Neural progenitor cell (in vitro differentiated cells): ENCODE measurements at places on chromosomes 7 and 10.
A peak's percentile ranks its signal among the peaks of the same experiment; 100 is the strongest.

- no peak overlapping the region for H3K27ac ChIP-seq
- no peak for DNase-seq
- H3K27me3 ChIP-seq: no peaks in the 10 kb centered on the region
- H3K4me3 ChIP-seq: no peak overlapping the region
- no peaks in the 10 kb centered on the region for H3K4me1 ChIP-seq
These were observed 43.1 kb upstream of the ICA1 start for GRCh38 chr7:8305104-8305503.

DNA sequence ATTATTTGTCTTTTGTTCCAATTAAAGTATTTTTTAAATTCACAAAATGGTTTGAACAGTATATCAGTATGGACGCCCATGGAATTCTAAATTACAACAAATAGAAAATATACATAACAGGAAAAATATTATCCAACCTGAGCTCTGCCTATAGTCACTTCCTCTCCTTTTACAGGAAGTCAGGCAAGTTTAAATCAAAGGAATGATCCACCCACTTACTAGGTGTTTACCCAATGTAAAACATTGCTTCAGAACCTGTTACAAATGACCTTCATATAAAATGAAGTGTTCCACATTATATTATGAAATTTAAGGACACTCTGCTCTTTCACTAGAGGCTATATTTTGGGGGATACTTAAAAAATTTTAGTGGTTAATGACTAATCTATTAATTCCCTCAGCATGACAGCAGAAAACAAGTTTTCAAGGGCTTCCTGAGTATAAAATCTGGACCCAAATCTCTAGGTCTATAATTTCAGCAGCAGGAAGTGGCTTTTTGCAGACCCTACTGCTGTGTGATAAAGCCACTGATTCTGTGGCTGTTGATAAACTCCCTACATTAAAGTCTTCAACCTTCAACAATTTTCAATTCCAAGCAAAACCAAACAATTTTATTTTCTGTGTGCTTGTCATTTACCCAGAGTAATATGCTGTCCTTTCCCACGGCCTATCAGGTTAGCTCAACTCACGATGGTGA lies 722.6 kb downstream of the GATA3 start:
- H3K36me3 ChIP-seq: no peaks in the 10 kb centered on the region
- no peaks in the 10 kb centered on the region for H3K4me1 ChIP-seq
- no peaks in the 10 kb centered on the region for H3K27me3 ChIP-seq
- no peak overlapping the region for H3K4me3 ChIP-seq

- no peak overlapping the region for H3K27ac ChIP-seq
- H3K4me3 ChIP-seq: peak overlapping the region; percentile 89
- H3K36me3 ChIP-seq: no peaks in the 10 kb centered on the region
- H3K27me3 ChIP-seq: peaks cover 38% of the 10 kb centered on the region
- H3K4me1 ChIP-seq: no peaks in the 10 kb centered on the region
These were observed 562 bp downstream of the TMEM243 start for GRCh38 chr7:87218796-87219544.

GRCh38 chr10:25017661-25018060 lies 1.2 kb downstream of the THNSL1 start:
- DNase-seq: no peak
- H3K27ac ChIP-seq: no peak overlapping the region
- H3K27me3 ChIP-seq: no peaks in the 10 kb centered on the region
- H3K4me1 ChIP-seq: peaks cover 10% of the 10 kb centered on the region
- H3K36me3 ChIP-seq: no peaks in the 10 kb centered on the region
- H3K4me3 ChIP-seq: peak overlapping the region; percentile 52

- no peak overlapping the region for H3K4me3 ChIP-seq
- no peaks in the 10 kb centered on the region for H3K36me3 ChIP-seq
- DNase-seq: no peak
- H3K27ac ChIP-seq: no peak overlapping the region
These were observed 243.8 kb downstream of the GLI3 start for GRCh38 chr7:41992881-41993867.

DNA sequence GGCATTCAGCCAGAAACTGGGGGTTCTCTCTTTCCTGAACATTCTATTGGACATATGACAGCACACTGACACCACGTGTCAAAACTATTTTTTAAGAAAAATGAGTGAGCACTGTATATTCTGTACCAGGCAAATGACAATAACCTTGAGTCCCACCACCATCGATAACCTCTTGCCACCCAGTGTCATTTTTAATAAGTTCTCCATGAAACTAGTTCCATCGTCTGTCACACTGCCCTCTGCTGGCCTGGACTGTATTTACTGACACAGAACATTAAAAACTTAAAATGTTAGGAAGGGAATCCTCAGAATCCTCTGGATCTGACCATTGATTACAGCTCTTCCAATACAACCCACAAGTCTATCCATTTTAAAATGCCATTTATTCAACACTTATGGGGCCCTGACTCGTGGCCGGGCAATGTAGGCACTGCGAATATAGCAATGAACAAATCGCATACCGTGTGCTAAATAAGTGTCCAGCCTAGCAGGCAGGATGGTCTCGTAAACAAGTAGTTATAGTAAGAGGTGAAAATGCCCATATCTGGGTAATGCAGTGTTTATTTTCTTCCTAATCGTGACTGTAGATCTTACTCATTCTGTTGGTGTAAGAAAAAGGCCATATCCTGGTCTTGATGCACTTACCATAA lies 35.9 kb upstream of the CACNB2 start:
- no peaks in the 10 kb centered on the region for H3K4me1 ChIP-seq
- no peak overlapping the region for H3K4me3 ChIP-seq
- no peaks in the 10 kb centered on the region for H3K36me3 ChIP-seq
- H3K27me3 ChIP-seq: no peaks in the 10 kb centered on the region
- DNase-seq: peak; percentile 56
- no peak overlapping the region for H3K27ac ChIP-seq

DNA sequence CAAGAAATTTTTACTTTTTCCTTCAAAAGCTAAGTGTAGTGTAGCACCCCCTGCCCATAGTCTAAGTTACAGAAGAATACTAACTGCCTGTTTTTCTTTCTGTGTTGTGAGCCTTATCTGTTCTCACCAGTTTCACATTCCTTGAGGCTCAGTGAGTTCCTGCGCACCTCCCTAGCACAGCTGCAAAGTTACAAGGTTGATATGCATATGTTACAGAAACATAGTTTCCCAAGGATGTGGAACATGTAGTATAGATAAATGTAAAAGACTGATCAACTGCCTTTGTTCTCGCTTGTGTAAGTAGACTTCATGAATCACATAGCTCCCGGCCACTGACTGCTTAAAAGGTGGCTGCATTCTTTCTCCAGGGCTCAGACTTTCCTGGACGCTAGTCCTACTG lies 6.7 kb upstream of the ZNF33B start:
- no peak overlapping the region for H3K27ac ChIP-seq
- no peak for DNase-seq
- no peaks in the 10 kb centered on the region for H3K36me3 ChIP-seq
- no peak overlapping the region for H3K4me3 ChIP-seq

DNA sequence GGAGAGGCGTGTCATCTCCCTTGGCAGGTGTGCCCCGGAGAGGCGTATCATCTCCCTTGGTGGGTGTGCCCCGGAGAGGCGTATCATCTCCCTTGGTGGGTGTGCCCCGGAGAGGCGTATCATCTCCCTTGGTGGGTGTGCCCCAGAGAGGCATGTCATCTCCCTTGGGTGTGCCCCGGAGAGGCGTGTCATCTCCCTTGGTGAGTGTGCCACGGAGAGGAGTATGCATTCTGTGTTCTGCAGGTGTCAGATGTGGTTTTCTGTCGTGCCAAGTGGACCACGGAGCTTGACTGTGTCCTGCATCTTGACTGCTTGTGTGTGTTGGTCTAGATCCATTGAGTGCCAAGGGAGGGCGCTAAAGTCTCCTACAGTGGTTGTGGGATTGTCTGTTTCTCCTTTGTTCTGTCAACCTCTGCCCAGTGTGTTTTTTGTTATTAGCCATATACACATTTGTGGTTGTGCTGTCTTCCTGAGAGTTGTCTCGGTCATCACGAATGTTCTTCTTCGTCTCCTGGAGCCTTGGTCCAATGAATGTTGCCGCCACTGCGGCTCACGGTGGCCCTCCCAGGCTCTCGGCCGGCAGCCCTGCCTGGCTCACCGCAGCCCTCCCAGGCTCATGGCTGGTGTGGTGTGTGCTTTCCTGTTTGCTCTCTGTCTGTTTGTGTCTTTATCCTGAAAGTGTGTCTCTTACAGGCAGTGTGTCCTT lies 96.8 kb downstream of the INPP5A start:
- DNase-seq: peak; percentile 33
- no peaks in the 10 kb centered on the region for H3K27me3 ChIP-seq
- H3K27ac ChIP-seq: no peak overlapping the region
- H3K36me3 ChIP-seq: no peaks in the 10 kb centered on the region

GRCh38 chr7:14894826-14895225 lies 7.7 kb downstream of the DGKB start:
- H3K4me3 ChIP-seq: no peak overlapping the region
- DNase-seq: no peak
- no peaks in the 10 kb centered on the region for H3K27me3 ChIP-seq
- no peaks in the 10 kb centered on the region for H3K36me3 ChIP-seq
- H3K27ac ChIP-seq: no peak overlapping the region
- peaks cover 16% of the 10 kb centered on the region for H3K4me1 ChIP-seq
